ENCODE measurements at places on chromosomes 11 and 22.

GRCh38 chr11:112024178-112024772 lies 933 bp upstream of the DLAT start:
- no peak for DNase-seq

- DNase-seq = no peak
Measured at GRCh38 chr11:44128729-44129128, 33.3 kb downstream of the EXT2 start.

GRCh38 chr11:35118906-35119305 lies 20.1 kb upstream of the CD44 start:
- no peak for DNase-seq

- DNase-seq = no peak
Measured at GRCh38 chr11:16352707-16353106, 3.6 kb downstream of the SOX6 start.

DNA sequence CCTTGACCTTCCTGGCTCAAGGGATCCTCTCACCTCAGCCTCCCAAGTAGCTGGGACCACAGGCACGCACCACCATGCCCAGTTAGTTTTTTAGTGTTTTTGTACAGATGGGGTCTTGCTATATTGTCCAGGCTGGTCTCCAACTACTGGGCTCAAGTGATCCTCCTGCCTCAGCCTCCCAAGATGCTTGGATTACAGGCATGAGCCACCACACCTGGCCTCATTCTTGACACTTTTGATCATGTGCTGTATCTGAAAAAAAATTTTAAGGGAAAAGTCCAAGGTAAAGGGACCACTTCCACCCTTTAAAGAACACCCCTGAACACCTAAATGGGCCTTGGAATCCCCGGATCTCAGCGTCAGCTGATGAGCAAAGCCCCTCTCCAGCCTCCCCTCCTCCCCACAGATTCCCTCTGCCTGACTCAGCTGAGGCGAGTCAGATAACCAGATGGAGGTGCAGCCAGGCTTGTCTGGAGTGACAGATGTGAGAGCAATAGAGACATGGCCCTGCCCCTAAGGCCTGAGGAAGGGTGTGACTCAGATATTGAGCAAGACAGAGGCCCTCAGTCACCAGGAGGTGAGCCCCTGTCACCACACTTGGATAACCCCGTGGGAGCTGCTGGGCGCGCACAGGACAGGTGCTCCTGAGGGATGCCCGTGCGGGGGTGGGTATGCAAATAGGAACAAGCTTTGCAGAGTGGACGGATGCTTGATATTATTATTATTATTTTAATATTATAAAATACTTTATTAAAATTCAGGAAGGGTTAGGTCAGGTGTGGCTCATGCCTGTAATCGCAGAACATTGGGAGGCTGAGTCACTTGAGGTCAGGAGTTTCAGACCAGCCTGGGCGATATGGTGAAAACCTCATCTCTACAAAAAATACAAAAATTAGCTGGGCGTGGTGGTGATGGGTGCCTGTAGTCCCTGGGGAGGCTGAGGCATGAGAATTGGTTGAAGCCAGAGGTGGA lies 5.0 kb upstream of the CCDC88B start:
- DNase-seq = peak; percentile 73

GRCh38 chr11:119236891-119237290 lies 30.8 kb downstream of the CBL start:
- DNase-seq = no peak

DNA sequence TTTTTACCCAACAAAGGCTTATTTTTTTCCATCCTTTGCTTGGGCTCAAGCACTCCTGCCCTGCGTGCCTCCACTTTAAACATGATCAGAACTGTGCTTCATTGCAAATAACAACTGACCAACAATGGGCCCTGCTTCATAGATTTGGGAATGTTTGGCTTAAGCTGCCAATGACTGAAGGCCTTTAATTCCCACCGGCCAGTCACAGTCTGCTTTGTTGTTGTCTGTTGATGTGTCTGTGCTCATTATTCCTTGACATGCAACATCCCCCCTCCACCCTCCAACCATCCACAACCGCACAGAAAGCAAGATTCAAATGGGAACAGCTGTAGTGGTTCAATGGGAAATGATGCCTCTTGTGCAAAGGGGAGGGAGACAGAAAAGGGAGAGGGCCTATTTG lies 23.0 kb downstream of the PAX6 start:
- DNase-seq = no peak

GRCh38 chr22:27880778-27881394 lies 38.2 kb downstream of the PITPNB start:
- DNase-seq = no peak

- DNase-seq = no peak
Measured at GRCh38 chr11:123428116-123428715, 1.9 kb upstream of the GRAMD1B start.

DNA sequence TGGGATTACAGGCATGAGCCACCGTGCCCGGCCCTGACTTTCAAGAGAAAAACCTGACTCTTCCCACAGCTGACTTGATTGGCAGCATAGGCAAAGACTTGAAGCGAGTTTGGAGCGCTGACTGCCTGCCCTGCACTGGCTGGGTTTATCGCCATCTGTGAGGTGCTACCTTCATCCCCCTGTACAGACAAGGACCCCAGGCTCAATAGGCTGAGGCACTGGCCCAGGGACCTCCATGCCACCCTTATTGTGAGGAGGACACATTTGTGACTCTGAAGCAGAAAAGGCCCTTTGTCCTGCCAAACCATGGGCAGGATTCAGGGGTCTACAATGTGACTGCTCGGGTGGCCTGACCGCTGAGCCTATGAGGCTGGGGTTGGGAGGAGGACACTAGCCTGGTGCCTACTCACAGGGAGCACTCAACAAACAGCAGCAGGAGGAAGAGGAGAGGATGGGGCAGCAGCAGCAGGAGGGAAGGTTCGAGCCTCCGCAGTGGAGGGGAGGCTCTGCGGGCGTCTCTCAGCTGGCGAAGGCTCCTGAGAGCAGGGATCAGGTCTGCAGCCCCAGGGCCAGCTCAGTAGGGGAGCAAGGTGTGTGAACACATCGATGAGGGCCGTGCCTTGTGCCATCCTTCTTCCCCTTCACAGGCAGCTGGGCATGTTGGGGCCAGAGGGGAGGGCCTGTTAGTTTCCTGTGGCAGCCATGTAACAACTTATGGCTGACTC lies 72.9 kb upstream of the WNT7B start:
- no peak for DNase-seq

- peak; percentile 73 for DNase-seq
Measured at GRCh38 chr11:21511835-21512440, 680.9 kb upstream of the ANO5 start.

- no peak for DNase-seq
Measured at GRCh38 chr11:114039551-114039950, 20.0 kb upstream of the ZBTB16 start.

GRCh38 chr22:19875061-19875530 lies 20.4 kb upstream of the GNB1L start:
- no peak for DNase-seq
